ENCODE measurements at places on chromosomes 2 and 18. TPM values are rescaled to one million over a fixed set of nuclear protein-coding genes. Genes with fewer than 3 reads are reported as not detected.

- no peaks in the 10 kb centered on the region for H3K36me3 ChIP-seq
- peak; percentile 17 for DNase-seq
- peaks cover 3% of the 10 kb centered on the region for H3K4me1 ChIP-seq
- H3K27me3 ChIP-seq = peaks cover 2% of the 10 kb centered on the region
- no peak overlapping the region for H3K4me3 ChIP-seq
Measured at GRCh38 chr2:241064008-241064801, 37.9 kb downstream of the MTERF4 start.

- H3K4me3 ChIP-seq = no peak overlapping the region
- DNase-seq = no peak
- H3K27ac ChIP-seq = no peak overlapping the region
Measured at GRCh38 chr2:219901155-219901554, 273.7 kb downstream of the SLC4A3 start.

DNA sequence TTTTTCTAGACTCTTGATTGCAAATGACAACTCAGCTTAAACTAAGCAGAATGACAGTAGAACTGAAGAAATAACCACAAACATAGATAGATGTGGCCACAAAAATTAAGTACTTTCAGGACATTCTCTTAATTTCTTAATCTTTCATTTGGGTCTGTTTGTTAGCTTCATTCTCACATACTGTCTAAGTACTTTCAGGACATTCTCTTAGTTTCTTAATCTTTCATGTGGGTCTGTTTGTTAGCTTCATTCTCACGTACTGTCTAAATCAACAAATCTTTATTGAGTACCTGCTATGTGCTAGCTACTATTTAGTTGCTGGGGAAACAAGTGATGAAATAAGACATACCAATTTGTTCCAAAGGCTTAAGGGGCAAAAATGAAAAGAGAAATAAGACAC is 35.1 kb downstream of the FAM117B start:
- peaks cover 82% of the 10 kb centered on the region for H3K4me1 ChIP-seq

Gene CCDC148
- total RNA-seq = not detected

DNA sequence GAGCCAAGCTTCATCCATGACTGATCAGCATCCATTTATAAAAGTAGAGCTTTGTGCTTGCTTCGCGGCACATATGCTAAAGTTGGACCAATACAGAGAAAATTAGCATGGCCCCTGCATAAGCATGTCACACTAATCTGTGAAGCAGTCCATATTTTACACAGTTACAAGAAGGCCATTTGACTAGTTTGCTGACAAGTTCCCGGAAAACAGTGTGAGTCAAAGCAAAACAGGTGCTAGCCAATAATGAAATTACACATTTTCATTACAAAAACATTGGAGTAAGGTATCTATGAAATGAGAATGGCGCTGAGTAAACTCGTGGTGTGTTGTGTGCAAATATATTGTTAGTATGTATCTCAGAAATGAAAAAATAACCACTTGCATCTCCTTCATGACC is 4.7 kb downstream of the ANKRD62 start:
- no peak for DNase-seq
- no peak overlapping the region for H3K4me3 ChIP-seq
- peaks cover 20% of the 10 kb centered on the region for H3K27me3 ChIP-seq
- H3K36me3 ChIP-seq = no peaks in the 10 kb centered on the region
- H3K27ac ChIP-seq = no peak overlapping the region

All from activated CD4-positive, alpha-beta T cell treated with anti-CD3 and anti-CD28 coated beads, Interleukin-2, amount 10 ng/mL, durations not matched to agents 7 days and 5 days (primary cell).